Stimulated activated CD4-positive, alpha-beta T cell treated with anti-CD3 and anti-CD28 coated beads, Interleukin-4, amount 100 ng/mL, for 48 hours (primary cell): ENCODE measurements at places on chromosomes 11 and 22.

DNA sequence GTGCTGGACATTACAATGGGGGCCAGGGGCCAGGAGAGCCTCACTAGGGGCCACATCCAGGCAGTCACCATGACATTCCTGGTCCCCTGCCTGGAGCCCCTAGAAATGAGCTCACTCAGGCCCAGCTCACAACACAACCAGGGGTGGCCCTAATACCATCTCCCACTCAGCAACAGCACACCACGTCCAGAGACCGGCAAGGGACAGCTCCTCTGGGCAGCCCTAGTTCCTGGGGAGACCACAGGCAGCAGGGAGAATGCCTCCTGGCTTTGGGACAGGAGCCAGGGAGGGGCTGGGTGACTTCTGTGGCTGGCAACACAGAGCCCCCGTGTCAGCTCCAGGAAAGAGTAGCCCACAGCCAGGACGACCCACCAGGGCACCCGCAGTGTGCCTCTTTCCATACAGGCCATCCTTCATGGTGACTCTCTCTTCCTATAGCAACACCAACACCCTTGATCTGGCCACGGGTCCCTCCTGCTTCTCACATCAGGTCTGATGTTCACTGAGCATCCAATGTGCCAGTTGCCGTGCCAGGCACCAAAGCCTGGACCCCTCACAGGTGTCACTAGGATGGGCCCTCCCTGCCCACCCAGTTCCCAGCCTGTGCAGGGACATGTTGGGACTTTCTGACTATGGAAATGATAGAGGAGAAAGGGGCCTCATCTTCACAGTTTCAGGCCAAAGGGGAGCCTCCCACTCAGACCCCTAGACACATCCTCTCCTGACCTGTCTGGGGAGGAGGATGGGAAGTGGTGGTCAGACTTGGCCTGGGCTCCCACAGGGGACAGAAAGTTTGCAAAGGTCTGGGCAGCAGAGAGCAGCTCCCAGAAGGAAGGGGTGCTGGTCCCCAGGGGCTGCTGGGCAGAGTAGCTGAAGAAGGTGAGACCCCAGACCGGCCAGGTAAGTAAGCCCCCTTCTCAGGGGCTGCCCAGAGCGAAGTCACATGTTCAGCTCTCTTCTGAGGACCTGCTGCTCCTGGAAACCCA is 43.2 kb downstream of the IGLL5 start:
- DNase-seq, result no peak

DNA sequence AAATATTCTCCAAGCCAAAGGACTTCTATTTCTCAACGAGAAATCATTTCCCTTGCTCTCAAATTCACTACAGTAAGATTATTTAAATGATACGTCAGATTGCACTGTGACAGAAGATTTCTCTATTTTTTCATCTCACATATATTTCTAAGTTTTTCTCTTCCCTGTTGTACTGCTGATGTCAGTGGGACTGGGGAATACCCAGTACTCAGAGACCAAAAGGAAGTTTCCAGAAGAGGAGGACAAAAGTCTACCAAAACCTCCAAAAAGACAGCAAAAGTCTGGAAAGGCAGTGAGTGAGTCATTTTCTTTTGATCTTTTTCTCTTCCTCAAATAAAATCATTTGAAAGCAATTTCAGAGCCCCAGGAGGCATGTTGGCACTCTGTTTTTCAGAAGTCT is 149.8 kb upstream of the PITPNB start:
- no peak for DNase-seq

- no peak for DNase-seq
Measured at GRCh38 chr11:130208241-130209127, 48.9 kb downstream of the ST14 start.

DNA sequence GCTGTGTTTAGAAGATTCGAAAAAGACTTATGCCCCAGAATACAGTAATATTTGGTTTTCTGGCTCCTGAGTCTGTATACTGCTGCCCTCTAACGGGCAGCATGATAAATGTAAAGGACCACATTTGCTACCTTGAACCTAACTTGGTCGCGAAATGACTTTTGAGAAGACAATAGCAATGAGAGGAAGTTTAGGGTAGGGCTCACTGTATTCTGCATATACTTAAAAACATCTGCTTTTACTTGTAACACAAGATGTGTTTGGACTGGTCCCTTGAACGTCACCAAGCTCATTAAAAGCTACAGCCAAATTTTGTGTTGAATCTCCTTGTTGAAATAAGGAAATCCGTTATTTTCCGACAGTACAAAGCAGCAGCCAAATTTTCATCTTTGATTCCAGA is 309.1 kb downstream of the SWAP70 start:
- DNase-seq, result no peak
